ENCODE measurements at places on chromosomes 13 and 19. TPM values are rescaled to one million over a fixed set of nuclear protein-coding genes. Genes with fewer than 3 reads are reported as not detected.

Gene FCER2
- 1.1 TPM for polyA plus RNA-seq

Gene C1QTNF9B
- 2.2 TPM for polyA plus RNA-seq

Gene CD70
- 0.63 TPM for polyA plus RNA-seq

Gene GATAD2A
- polyA plus RNA-seq, result 109 TPM

Gene ZNF573
- polyA plus RNA-seq, result 12.7 TPM

Gene PDE4C
- polyA plus RNA-seq, result 5.7 TPM

Gene ICAM4
- polyA plus RNA-seq, result 0.28 TPM

Gene NBEA
- polyA plus RNA-seq, result 8.6 TPM

Gene GPC6
- polyA plus RNA-seq, result 6.9 TPM

Gene PIP5K1C
- 99.1 TPM for polyA plus RNA-seq

DNA sequence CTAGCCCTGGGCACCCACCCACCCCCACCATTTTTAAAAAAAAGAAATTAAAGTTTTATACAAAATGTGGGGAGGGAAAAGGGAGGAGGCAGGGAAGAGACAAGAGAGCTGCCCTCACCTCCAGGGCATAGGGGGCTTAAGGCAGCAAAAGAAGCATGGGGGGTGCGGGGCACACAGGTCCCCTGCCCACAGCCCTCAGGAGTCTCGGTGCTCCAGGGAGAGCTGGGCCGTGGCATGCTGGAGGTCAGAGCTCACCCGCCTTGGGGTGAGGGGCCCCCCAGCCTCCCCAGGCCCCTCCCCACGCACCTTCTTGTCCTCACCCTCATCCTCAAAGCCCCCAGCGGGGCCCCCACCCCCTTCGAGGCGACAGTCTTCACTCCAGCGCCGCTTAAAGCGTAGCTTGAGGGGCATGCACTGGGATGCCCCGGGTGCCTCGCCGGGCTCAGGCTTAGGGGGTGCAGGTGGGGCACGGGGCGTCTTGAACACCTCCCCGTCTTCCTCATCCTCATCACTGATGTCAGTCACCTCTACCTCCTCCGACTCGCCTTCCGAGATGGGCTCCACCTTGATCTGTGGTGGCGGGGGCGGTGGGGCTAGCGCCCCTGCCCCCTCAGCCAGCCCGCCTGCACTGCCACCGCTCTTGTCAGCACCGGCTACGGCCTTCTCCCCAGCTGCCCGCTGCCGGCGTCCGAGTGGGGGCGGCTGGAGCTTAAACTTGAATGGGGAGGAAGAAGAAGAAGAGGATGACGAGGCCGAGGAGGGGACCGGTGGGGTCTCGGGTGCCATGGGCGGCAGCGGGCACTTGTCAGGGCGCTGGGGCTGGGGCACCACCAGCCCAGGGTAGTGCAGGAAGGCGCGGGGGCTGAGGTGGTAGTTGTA, 6.1 kb upstream of the GSK3A start:
- DNase-seq, result no peak

GRCh38 chr13:36992362-36992761, 6.8 kb downstream of the ALG5 start:
- DNase-seq, result no peak

GRCh38 chr13:70736622-70737317, 628.5 kb upstream of the KLHL1 start:
- no peak for DNase-seq

DNA sequence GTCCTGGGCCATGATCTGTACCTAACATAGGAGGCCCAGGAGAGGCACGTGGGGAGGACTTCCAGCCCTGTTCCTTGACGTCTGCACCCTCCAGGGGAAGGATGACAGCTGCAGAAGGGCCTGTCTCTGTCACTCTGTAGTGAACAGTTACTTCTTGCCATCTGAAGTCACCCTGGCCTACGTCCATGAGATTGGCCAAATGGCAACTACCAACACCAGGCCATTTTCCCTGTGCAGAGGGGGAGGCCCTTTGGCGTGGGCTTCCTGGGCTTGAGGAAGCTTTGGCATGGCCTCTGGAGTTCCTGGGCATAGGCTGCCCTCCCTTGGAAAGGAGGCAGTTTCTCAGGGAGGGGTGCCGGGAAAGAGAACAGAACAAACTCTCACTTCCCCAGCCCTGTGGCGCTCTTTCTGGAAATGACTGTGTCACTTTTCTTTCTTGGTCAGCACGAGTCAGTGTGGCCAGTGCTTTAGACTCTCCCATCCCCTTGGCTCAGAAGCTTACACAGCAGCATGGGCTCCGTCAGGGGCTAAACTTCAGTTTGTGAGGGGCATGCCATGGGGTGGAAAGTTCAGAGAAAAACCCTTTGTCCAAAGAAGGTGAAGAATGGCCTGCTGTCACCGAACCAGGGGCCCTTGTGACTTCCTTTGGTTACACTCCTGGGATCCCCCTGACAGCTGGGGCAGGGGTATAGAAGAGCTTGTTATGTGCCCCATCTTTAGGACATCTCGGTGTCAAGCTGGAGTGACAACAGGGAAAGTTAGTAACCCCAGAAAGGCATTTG, 5.3 kb downstream of the CARM1 start:
- DNase-seq, result no peak

- no peak for DNase-seq
These were observed 520 bp upstream of the RDH13 start for GRCh38 chr19:55063492-55063843.

GRCh38 chr13:40799508-40799907, 10.1 kb downstream of the SLC25A15 start:
- DNase-seq, result no peak

DNA sequence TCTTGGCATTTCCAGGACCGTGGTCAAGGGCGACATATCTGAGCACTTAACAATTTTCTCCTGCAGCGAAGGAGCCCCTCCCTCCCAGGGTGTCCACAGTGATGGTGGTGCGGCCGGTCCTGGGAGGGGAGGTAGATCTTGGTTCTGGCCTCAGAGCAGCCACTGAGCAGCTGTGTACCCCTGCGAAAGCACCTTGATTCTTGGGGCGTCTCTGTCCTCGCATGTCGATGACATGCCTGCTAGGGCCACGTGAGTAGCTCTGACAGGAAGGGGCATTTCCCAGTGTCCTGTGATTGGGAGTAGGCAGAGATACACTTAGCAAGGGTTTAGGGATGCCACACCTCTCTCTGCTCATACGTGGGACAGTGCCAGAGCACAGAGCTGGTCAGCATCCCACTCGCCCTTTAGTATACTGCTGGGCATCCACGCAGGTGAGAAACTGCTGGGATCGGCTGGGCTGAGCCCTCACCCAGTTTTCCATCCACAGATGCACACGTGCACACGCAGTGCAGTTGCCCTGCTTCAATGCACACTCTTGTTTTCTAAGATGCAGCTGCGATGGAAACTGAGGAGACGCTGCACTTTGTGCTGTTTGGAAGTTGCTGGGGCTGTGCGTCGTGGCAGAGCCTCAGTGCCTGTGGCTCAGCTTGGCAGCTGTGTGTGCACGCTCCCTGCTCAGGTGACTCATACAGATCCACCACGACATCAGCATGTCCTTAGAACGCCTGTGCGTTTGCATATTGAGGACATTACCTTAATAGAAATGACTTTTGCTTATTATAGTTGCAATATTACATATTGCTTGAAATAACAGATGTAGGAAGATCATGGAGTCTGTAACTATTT, 66.8 kb downstream of the TEX29 start:
- DNase-seq, result no peak

DNA sequence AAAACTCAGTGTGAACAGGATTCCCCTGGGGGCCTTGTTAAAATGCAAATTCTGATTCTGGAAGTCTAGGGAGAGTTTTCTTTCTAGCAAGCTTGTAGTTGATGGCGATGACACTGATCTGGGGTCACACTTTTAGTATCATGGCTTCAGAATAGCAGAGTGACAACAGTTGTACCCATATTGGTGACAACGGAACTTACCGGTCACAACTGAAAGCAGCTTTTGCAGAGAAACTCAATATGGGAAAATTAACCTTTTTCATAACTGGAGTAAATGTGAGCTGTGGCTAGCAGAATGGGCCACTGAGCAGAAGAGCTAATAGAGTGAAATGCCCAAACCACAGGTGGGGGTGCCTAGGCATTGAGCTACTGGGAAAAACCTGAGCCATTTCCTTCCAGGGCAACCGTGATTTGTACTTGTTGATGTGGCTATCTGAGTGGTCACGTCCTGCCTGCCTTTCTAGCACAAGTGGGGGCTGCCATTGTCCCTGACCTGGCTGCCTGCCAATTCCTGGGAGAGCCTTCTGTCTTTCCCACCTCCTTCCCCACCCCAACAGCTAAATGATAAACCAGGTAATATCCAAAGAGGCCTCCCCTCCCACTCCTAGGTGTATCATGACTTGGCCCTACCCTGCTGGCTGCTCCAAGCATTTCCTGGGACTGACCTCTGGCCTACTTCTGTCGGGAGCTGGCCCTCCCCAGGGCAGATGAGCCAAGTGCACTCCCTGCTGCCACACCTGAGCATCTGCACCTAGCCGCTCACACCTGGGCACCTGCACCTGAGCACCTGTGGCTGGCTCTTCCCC, 1.7 kb upstream of the SLC10A2 start:
- DNase-seq, result no peak

GRCh38 chr19:52307275-52307674, 10.3 kb downstream of the ZNF480 start:
- no peak for DNase-seq

DNA sequence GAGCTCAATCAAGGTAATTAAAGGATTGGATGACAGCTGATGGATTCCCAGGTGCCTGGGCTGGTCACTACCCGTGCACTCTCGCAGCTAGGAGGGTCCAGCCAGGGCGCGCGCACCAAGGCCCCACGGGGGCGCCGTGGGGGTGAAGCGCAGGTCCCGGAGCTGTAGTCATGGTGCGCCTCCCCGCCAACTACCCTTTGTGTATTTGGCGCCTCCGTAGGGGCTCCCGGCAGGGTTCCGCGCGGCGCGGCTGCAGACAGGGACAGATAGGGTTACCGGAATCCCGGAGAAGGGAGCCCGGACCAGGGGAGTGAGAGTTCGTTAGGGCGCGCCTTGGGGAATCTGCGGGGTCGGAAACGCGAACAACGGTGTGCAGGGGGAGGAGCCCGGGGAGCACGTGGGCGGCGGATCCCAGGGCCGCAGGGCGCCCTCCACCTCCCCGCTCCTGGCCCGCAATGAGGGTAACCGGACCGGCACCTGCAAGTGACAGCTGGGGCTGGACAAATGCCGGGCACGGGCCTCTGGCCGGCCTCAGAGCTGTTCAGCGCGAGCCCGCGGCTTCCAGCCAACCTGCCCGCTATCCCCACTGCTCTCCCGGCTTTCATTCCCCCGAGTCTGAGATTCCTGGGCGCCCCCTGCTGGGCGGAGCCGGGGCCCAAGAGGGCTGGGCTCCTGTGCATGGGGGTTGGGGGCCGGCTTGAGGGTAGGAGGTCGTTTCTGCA, 3.4 kb upstream of the PRAM1 start:
- peak; percentile 85 for DNase-seq

- no peak for DNase-seq
These were observed 40.0 kb upstream of the TDRD3 start for GRCh38 chr13:60356970-60357369.

- DNase-seq, result no peak
These were observed 484.2 kb upstream of the SLITRK1 start for GRCh38 chr13:84366506-84366905.

- no peak for DNase-seq
These were observed 70.6 kb downstream of the STK24 start for GRCh38 chr13:98506322-98506721.

- DNase-seq, result no peak
These were observed 41.8 kb downstream of the MYCBP2 start for GRCh38 chr13:77285098-77285497.

DNA sequence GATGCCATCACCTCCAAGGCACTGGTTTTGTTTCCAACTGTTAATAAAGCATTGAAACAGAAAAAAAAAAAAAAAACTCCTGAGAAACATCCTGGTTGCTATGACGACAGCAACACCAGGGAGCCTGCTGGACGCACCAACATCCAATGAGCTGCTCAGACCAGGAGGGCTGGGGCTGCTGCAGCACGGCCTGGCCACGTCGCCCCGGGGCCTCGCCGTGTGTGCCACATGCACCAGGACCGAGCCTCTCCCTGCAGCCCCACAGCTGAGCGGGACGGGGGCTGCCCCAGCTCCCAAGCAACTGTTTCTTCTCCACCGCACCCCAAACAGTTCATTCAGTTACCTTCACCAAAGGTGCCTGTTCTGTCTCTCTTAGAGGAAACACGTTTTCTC, 54.5 kb downstream of the RASA3 start:
- DNase-seq, result no peak

GRCh38 chr13:43391036-43391435, 367.6 kb downstream of the DNAJC15 start:
- no peak for DNase-seq

Measured in testis (tissue), 5 donors.